Skin of body (tissue), 3 donors: ENCODE measurements at places on chromosomes 3 and 15.
A peak's percentile ranks its signal among the peaks of the same experiment; 100 is the strongest.

DNA sequence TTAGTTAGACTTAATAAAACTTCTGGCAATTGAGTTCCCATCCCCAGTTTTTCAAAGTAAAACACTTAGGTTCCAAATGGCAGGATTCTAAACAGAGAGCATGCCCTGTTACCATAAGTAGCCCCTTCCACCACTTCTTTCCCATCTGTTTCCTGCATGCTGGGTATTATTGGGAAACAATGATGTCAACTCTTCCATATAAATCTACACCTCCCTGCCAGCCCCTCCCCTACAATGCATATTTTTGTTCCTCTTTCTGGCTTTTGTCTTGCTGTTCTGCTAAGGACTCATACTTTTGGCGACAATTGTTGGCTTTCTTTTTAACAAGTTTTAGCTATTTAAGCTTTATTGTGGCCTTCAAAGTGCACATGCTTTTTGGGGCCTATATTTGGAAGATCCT is 11.1 kb downstream of the ARHGAP31 start:
- peak; percentile 88 for DNase-seq

DNA sequence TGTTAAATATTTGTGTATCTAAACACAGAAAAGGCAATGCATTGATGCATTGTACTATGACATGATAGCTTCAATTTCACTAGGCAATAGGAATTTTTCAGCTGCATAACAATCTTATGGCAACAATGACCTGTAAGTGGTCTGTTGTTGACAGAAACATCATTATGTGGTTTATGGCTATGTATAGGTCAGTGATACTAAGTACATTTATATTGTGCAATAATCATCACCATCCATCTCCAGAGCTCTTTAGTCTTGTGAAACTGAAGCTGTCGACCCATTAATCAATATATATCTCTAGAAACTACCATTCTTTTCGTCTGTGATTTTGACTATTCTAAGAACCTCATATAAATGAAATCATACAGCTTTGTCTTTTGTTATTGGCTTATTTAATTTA is 200.1 kb upstream of the ZNF717 start:
- DNase-seq, result no peak

DNA sequence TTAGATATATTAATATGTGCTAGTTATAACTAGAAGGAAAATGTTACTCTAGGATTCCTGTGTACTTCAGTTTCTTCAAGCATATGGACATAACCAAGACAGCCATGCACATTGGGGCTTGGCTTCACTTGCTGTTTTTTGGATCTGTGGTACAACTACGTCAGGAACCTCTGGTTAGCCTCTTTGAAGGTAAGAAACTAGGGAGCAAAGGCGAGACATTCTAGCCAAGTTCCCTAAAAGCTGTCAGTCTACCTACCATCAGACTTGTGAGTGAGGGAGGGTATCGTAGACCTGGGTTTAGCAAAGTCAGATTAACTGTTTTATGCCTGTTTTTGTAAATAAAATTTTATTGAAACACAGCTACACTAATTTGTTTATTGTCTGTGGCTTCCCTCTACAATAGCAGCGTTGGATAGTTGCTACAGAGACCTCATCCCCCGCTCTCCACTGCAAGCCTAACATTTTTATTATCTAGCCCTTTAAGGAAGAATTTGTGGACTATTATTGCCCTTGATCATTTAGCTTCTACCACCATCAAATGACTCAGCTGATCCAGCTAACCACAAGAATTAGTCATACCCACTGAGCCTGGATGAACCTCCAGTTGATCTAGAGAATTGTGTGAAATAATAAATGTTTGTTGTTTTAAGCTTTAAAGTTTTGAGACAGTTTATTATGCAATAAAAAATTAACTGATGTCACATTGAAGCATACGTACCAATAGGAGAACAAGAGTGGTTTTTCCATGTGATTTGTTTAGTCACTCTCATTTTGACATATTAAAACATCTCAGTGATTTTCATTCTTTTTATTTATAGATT is 58.1 kb downstream of the RSRC1 start:
- no peak for DNase-seq

GRCh38 chr3:194287374-194287773 is 63.8 kb downstream of the CPN2 start:
- no peak for DNase-seq

- no peak for DNase-seq
These were observed 130.0 kb downstream of the DMXL2 start for GRCh38 chr15:51492528-51492927.

DNA sequence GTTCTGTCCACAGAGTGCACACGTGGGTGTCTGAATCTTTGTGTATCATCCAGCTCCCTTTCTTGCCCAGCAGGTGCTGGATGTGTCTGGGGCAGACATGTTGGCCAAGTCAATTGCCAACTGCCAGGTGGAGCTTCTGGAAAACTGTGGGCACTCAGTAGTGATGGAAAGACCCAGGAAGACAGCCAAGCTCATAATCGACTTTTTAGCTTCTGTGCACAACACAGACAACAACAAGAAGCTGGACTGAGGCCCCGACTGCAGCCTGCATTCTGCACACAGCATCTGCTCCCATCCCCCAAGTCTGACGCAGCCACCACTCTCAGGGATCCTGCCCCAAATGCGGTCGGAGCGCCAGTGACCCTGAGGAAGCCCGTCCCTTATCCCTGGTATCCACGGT is 12.5 kb upstream of the RPP14 start:
- DNase-seq, result no peak

- no peak for DNase-seq
These were observed 105.0 kb upstream of the ICE2 start for GRCh38 chr15:60583946-60584345.

DNA sequence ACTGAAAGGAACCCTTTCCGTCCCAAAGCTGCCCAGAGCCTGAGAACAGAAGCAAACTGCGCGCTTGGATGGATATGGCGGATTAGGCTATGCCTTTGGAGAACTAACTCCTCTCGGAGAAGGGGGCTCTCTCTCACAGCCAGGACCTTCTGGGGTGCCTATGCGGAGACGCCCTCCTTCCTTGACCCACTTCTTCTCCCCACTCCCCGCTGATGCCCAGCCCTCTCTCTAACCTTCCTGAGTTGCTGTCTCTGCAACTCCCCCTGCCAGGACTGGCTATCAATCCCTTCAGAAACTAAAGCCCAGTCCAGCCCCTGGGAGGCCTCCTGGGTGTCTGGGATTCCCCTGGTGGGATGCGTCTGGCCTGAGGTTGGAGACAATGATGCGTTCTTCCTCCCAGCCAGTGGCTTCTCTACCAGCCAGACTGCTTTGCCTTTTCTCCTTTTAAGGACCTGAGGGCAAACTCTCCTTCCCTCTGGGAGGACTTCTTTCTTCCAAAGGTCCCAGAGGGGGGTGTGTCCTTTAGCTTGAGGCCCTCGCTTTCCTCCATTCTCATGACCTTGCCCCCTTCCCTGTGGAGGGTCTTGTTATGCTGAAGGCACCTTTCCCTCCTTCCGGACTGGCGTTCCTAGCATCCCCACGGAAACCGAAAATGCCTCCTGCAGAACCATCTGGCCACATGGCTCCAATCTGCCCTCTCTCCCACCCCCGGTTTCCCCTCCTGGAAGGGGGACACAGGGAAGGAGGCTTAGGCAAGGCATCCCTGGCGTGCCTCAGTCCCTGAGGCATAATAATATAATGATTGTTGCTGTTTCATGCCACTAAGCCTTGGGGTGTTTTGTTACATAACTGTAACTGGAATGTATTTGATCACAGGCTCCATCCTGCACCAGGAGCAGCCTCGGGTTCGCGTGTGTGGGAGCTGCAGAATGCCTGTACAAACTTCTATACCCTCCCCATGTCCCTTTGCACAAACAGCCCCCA is 63.4 kb upstream of the C15orf39 start:
- peak; percentile 20 for DNase-seq

- DNase-seq, result no peak
These were observed 29.2 kb downstream of the ILDR1 start for GRCh38 chr3:121992601-121993560.

DNA sequence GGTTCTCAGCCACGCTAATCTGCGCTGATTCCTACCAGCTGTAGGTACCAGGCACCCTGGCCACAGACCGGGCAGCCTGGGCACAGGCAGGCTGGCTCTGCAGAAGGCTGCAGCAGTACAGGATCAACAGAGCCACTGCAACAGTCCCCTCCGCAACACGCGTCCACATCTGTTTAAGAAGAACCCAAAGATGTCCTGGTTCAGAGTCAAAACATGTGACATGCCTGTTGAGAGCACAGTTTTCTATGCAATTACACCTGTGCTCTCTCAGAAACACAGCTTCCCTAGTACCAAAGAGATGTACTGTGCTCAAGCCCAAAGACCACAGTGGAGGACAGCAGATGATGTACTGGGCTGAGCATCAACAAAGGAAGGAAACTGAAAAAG is 18.8 kb downstream of the LRIG1 start:
- DNase-seq, result no peak

DNA sequence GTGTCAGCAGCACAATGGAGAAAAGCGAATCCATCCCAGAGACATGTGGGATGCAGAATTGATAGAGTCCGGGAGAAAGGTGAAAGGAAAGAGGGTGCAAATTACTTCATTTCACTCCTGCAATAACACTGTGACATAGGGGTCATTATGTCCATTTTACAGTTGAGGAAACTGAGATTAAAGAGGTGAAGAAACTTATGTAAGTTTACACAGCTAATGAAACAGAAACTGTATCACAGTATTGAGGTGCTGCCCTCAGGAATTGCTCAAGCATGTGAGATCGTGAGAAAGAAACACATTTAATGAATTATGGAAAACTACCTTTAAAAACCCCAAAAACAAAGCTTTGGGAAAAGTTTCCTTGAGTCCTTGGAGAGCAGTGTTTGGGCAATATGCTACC is 103.6 kb upstream of the PFN2 start:
- DNase-seq, result no peak

DNA sequence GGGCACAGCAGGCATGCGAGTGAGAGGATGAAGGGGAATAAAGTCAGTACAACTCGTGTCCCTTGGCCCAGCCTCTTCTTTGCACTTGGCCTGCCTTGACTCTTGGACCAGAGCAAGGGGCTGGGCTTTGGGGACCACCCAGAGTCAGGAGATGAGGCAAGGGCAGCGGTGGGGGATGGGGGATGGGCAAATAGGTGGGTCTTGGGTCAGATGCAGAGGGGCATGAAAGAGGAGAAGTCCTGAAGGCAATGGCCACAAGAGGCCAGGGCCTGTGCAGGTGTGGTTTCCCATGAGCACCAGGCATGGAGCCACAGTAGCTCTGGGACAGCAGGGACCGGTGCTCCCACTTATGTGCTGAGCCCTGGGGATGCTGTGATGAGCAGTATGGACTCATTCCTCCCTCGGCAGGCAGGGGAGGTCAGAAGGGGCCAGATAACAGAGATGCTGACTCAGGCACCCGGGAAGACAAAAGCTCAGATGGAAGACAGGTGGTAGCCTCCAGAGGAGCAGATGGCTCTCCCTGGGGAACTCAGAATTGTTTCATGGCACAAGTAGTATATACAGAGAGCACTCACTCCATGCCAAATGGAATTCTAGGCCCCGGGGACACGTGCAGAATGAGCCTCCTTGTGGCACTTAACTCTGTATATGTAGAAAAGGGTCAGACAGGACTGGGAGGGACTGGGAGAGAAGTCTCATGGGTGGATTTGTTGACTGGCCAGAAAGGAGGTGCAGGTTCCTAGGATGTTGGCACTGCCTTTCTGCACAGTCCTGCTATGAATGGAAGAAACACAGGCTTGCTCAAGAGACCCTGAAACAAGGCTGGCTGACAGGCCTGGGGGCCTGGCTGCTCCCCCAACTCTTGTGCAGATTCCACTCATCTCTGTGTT is 14.3 kb downstream of the ZBTB47 start:
- DNase-seq, result peak; percentile 10

DNA sequence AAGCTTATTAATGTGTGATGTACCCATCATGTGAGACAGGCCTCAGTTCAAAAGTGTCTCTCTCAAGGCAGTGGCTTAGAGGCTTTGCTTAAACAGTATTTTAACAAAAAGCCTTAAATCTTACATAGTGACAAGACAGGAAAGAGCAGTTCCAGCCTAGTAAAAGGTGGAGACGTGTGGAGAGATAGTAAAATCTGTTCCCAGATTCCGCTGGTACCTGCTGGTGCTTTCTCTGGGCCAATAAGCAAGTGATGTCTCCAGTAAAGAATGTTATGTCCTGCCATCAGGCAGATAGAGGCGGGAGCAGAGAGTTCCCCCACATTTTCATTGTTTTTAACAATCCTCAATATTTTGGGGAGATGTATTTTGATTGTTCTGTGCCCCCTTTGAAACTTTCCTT is 135.0 kb downstream of the VPS8 start:
- DNase-seq, result no peak

GRCh38 chr15:61759639-61760038 is 300.6 kb downstream of the VPS13C start:
- DNase-seq, result no peak

- no peak for DNase-seq
These were observed 270.3 kb upstream of the DCBLD2 start for GRCh38 chr3:99171800-99172199.

DNA sequence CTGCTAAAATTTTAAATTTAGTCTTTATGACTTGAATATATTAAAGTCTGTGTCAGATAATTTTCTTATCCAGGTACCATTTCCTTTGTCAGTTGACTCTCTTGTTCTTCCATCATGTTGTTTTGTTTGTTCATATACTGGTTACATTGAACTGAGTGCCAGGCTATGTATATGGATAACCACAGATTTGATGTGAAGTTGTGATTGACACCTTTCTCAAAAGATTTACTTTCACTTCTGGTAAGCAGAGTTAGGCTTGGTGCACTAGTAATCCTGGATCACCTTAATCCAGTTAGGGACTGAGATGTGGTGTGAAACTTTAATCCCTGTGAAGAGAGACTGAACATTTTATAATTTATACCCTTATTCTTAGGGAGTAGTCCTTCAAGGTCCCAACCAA is 99.4 kb downstream of the ADAM10 start:
- DNase-seq, result no peak
